ENCODE measurements at places on chromosomes 2 and 18.

DNA sequence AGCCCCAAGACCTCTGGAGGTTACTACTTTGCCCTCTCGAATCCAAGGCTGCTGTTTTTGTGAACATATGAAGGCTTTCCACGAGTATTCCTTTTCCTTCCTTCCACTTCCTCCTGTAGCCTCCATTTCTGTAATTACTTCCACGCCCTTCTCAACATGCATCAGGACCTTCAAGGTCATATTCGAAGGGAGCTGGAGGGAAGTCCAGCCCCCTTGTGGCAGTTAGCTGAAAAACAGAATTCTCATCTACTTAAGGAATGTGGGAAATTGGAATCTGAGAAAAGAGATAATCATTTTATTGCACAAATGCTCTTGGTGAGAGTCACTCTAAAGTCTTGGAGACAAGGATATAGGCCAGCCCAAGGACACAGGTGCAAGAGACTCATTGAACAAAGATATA lies 1000.2 kb downstream of the TDRD15 start:
- DNase-seq = no peak

DNA sequence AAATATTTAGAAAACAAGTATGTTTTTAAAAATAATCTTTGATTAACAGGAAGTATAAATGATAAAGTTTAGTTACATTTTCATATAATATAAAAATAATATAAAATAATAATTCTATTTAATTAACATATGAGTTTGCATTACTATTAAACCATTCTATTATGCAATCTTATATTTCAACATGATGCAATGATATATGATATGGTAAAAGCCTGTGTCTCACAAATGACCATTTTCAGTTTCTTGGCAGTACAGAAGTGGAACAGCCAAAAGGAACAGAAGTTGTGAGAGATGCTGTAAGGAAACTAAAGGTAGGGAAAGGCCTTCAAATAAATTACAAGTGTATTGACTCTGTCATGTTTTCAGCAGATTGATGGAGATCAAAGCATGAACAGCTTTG lies 230.8 kb downstream of the GULP1 start:
- DNase-seq = no peak

DNA sequence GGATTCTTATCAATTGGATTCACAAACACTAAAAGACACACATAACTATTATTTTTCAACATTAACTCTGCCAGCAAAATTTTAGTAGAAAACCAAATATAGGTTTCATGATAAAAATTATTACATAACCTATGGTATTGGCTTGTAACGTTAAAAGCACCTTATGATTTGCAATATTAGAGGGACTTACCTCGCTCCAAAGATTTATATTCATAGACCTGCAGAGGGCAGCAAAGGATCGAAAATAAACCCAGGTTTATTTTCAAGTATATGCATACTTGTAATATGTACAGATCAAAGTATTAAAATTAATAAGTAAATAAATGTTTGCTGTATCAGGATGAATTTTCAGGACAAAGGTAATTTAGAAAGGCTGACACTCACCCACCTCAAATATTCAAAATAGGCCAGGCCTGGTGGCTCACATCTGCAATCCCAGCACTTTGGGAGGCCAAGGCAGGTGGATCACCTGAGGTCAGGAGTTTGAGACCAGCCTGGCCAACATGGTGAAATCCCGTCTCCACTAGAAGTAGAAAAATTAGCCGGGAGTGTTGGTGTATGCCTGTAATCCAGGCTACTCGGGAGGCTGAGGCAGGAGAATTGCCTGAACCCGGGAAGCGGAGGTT lies 45.3 kb downstream of the LRPPRC start:
- peak; percentile 27 for DNase-seq

- DNase-seq = no peak
Measured at GRCh38 chr2:110140401-110140800, 24.8 kb upstream of the MALL start.

DNA sequence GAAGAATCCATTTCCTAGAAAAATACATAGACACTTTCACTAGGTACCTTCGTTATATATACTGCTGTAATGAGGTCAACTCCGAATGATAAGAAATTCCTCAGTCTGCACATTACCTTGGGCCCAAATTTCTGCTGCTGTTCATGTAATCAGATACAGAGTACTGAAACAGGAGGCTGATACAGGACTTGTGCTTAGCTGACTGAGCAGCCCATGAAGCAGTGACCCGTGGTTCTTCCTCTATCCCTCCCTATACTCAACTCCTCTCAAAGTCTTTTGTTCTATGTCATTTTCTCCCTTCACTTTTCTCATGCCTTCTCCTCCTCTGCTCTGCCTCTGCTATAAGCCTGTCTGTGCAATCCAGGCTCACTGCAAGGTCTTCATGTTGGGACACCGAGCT lies 57.5 kb upstream of the ST8SIA5 start:
- no peak for DNase-seq

DNA sequence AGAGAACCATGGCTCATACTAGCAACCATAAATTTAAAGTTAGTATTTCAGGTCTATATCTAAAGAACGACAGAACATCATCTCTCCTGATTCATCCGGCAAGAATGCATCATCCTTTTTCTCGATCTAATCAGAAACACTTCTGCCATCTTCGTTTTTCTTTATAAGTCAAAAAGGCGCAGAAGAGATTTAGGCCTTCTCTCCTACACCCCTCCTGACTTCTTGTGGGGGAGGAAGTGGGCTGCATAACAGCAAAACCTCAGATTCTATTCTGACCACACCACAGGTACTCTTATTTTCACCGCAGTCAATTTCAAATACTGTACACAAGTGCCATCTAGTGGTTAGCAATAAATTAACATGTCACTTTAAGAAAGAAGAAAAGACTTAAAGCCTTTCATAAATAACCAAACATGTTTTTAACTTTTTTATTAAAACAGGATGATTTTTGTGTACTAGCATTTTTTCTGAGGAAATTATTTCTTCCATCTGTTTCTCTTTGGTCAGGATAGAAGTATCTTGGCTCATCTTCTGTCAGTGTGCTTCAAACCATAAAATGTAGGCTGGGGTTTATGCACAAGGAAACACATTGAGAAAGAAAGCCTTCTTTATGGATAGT lies 48.4 kb upstream of the PIK3C3 start:
- DNase-seq = peak; percentile 78

DNA sequence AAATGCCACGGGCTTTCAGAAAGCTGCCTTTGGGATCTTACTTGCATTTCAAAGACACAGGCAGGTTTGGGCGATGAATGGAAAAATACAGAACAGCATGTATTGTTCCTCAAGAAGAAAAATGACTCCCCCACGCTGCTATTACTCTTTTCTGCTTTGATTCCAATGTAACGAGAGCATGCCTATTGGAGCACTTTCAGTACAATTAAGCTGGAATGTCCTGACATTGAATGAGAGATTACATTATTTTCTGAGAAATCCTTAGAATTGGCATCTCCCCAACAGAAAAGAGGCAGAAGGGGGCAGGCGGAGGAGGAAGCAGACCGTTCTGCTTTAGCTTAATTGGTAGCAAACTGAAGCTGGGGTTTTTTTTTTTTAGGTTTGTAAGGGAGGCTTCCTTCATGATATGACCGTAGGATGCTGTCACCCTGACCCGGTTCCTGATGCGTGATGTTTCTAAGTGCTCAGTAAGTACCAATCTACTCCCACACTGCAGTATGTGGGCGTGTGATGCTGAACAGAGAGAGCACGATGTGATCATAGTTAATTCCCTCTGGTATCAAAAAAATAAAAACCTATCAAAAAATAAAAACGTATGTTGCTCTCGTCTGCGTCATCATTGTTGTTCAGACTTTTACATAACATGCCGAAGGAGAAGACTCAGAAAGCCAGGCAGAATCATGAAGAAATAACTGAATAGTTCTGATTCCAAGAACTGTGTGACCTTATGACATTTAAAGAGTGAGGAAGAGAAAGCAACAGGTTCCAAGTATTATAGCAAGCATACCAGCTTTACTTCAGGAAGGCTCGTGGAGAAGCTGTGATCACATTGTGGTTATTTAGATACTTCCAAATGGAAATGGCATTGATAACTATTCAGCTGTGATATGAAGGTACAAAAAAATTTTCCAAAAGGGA lies 40.5 kb downstream of the LONRF2 start:
- DNase-seq = peak; percentile 28

DNA sequence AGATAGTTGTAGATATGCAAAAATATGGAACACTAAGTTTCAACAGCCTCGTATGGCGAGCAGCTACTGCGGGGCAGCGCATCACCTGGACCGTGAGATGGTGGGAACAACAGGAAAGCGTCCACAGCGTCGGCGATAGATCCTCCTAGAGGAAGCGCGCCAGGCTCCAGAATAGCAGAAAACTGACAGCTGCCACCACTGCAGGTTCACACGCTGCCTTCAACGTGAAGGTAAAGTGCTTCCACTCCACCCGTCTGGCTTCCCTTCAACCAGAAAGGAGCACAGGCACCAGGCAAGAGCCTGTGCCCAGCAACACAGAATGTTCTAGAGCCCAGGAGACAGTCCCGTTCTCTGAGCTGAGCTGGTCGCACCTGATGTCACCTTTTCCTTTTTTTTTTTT lies 20.0 kb downstream of the FBXO48 start:
- no peak for DNase-seq

- peak; percentile 43 for DNase-seq
Measured at GRCh38 chr2:650343-651310, 26.6 kb downstream of the TMEM18 start.

DNA sequence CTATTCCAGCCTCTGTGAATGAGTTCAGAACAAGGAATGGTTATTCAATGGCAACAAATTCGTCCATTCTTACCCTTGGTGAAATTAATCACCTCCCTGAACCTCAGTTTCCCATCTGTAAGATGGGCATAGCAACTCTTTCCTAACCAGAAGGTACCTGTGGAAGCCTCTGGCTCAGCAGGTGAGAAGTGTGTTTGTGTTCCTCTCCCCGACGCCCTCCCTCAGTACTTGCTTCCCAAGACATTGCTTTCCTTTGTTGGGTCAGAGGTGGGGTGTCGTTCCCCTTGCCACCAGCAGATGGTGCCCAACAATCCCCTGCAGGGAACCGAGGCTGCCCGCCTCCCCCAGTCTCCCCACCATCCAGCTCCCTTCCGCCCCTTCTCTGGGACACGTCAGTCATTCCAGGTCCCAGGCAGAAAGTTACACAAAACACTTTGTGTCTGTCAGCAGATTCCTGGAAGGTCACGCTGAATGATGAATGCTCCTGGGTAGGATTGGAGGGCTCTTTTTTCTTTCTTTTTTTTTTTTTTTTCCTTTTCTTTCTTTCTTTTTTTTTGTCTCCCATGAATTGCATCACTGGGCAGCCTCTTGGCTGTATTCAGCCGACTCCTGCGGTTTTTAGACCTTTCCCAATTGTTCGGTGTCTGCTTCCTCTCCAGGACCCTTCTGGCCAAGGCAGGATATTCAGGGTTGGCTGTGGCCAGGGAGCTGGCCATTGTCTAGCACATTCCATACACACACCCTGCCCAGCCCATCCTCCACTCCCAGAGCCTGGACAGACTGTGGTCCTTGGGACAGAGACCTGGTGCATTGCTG lies 117.3 kb downstream of the LPIN1 start:
- DNase-seq = peak; percentile 93

DNA sequence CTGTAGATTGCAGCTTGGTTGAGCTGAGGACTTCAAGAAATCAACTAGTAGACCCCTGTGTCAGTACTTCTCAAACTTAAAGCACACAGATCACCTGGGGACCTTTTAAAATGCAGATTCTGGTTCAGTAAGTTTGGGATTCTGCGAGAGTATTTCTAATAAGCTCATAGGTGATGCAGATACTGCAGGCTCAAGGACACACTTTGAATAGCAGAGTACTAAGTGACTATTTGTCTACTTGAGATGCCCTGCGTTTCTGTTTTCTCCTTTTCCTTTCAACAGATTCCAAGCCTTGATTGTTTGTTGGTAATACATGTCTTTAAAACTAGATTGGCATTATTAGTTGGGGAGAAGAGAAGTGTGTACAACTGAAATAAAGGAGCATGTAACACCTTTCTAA lies 6.7 kb downstream of the MIB1 start:
- no peak for DNase-seq

GRCh38 chr2:153408710-153409385 lies 69.7 kb downstream of the RPRM start:
- no peak for DNase-seq

- no peak for DNase-seq
Measured at GRCh38 chr2:61249521-61250071, 87.6 kb downstream of the C2orf74 start.

DNA sequence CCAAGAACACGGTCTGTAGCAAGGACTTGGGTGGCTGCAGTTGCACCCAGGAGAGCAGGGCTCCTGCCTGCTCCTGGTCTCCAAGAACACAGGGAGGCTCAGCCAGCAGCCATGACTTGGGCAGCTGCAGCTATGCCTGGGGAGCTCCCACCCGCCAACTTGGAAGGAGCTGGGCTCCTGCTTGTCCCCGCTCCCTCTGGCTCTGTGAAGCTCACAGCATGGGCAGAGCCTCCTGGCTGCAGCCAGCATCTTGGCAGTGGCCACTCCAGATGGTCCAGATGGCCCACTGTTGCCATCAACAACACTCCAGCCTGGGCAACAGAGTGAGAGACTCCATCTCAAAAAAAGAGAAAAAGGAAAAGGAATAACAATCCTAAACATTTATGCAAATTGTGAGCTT lies 5.2 kb downstream of the ZSCAN30 start:
- DNase-seq = no peak

GRCh38 chr2:70745276-70745825 lies 22.6 kb downstream of the ADD2 start:
- DNase-seq = no peak

- no peak for DNase-seq
Measured at GRCh38 chr18:49227441-49228165, 232.8 kb downstream of the DYM start.

DNA sequence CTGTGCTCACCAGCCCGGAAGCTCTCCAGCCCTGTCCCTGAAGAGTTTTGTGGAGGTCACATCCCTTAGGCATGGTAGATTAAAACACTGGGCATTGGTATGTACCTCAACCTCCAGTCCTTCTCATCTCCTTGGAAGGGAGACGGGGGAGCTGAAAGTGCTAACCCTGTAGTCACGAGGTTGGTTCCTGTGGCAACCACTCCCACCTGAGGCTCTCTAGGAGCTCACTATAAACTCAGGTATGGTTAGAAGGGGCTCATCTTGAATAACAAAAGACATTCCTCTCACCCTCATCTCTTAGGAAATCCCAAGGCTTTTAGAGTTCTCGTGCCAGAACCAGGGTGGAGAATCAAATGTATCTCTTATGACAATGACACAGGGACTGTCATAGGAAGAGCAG lies 43.0 kb upstream of the MGAT4A start:
- no peak for DNase-seq

- peak; percentile 41 for DNase-seq
Measured at GRCh38 chr2:23588508-23589201, 203.7 kb downstream of the KLHL29 start.

DNA sequence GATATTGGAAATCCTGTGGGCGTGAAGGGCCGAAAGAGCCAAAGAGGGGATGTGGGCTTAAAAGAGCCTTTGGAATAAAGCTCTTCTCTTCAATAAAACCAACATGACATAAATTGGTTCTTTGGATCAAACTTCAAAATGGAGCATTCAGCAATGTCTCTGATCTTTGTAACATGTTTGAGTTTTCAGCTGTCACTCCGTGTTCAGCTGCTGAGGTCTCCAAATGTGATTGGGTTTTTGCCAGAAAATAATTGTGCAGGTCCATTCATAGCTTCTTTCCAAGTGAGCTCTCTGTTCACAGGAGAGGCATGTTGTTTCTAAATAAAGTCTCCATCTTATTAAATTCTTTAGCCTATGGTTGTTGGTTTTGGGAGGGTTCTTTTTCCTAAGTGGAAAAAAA lies 127.6 kb upstream of the CCDC68 start:
- DNase-seq = no peak

- DNase-seq = no peak
Measured at GRCh38 chr2:147917161-147917560, 72.3 kb downstream of the ACVR2A start.
